Central memory CD4-positive, alpha-beta T cell (primary cell): ENCODE measurements at places on chromosomes 2 and 18.
A peak's percentile ranks its signal among the peaks of the same experiment; 100 is the strongest.

DNA sequence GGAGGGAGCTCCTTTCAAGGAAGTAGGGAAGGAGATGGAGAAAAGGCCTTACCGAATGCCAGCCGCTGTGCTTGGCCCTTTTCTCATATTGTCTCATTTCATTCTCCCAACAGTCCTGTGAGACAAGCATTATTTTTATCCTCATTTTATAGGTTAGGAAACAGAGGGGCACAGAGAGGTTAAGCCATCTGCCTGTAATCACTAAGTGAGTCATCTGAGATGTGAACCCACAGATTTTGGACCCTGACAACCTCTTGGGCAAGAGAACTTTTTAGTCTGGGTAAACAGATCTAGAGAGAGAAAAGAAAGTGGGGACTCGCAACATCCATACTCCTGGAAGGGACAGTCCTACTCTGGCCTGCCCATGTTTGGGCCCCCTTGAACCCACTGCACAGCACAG is 91.7 kb upstream of the LCLAT1 start:
- no peak for DNase-seq

- no peak for DNase-seq
Measured at GRCh38 chr2:176164611-176165369, 7.7 kb downstream of the HOXD3 start.

DNA sequence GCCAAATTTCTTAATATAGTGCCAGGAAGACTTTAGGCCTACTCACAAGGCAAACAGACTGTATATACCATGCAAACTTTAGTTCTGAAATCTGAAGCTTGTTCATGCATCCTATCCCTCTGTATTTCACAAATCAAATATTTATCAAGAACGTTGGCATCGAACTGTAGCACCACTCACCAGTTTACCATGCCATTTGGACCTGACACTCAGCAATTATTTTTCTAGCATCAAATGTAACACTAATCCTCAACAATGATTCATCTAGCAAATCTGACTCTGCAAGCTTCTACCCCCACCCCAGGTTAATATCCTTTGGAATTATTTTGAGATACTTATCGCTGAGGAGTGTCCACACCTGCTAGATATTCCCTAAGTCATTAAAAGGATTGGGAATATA is 1506.6 kb downstream of the LRP1B start:
- no peak for DNase-seq

DNA sequence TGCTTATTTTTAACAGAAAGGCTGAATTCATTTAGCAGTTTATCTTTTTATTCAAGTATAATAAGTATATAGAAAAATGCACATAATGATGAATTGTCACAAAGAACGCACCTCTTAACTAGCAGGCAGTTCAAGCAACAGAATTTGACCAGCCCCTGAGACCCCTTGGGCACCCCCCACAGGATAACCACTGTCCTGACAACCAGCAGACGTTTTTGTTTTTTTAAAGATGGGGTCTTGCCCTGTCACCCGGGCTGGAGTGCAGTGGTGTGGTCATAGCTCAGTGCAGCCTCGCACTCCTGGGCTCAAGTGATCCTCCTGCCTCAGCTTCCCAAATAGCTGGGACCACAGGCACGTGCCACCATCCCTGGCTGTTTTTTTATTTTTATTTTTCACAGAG is 14.0 kb downstream of the PRELID3A start:
- no peak for DNase-seq

DNA sequence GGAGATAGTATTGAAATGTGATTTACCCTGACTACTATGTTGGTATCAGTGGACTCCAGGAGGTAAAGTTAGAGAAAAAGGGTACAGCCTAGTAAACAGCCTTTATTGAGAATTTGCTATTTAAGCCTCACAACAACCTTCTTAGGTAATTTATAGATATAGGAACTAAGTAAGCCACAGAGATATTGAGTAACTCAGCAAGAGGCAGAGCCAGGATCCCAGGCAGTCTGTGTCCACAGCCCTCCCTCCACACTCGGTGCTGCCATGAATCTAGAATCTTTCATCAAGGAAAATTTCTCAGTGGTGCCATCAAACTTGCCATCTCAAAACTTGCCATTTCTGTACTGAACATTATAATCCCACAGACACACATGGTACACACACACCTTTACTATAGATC is 170.9 kb downstream of the CAPN13 start:
- no peak for DNase-seq

DNA sequence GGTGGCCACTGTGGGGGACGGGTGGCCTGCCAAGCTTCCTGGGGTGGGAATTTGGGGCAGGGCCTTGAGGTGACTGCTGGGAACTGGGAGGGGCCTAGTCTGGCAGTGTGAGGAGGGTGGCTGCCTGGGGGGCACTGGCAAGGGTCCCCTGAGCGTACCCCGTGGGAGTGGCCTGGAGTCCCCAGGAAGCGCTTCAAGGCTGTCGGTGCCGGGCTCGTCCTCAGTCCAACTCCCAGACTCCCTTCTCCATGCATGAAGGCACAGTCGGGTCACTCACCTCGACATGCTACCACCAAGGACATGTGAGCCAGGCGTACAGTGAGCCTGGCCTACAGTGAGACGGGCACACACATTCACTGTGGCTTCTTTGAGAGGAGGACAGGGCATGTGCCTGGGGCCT is 105.3 kb downstream of the SMIM21 start:
- DNase-seq, result no peak

- no peak for DNase-seq
Measured at GRCh38 chr2:178827111-178827510, 19.9 kb upstream of the TTN start.

DNA sequence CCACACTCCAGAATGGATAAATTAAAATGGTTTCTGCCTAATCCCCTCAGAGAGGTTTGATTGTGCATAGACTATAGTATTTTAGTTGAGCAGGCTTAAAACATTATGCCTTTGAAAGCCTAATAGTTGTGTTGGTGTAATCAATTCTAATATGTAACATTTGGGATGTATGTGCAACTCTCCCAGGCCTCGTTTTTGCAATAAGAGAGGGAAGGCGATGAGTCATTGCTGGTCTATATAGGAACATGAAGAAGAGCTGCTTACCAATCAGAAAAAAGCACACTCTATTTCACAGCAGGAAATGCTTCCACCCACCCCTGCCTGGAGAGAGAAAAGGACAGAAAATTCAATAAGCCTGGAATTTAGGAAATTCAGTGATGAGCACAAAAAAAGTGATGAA is 1424.0 kb upstream of the PIK3C3 start:
- DNase-seq, result no peak

GRCh38 chr18:38115201-38115600 is 549.6 kb upstream of the CELF4 start:
- no peak for DNase-seq

GRCh38 chr2:13558368-13558767 is 841.6 kb downstream of the TRIB2 start:
- DNase-seq, result no peak

DNA sequence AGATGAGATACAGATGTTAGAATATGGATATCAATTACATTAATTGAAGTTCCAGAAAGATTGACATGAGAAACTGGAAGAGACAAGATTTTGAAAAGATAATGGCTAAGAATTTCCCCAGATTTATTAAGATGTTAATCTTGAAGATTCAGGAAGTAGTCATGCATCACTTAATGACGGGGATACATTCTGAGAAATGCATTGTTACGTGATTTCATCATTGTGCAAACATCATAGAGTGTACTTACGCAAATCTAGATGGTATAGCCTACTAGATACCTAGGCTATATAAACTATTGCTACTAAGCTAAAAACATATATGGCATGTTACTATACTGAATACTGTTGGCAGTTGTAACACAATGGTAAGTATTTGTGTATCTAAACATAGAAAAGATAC is 6.8 kb upstream of the CHMP3 start:
- DNase-seq, result no peak

DNA sequence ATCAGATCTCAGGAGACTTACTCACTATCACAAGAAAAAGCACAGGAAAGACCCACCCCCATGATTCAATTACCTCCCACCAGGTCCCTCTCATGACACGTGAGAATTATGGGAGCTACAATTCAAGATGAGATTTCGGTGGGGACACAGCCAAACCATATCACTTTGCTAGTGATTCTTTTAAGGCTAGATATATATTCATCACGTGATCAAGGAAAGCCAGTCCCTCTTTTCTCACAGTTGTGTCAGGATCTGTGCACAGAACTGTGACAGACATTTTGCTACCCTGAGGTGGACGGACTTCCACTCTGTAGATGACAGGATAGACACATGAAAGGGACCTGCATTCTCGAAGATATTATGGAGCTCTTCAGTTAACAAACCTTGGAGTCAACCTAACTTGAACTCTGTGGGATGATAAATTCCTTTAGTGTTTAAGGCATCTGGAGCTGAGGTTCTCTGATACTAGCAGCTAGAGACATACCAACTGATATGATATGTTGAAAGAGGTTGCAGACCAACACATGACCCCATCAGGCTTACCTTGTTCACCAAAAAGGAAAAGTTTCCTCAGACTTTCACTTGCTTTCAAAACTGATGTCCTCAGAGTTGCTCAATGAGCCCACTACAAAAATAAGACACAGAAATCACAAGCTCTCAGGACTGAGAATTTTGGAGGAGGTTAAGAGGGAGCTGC is 66.3 kb upstream of the SCG2 start:
- no peak for DNase-seq

DNA sequence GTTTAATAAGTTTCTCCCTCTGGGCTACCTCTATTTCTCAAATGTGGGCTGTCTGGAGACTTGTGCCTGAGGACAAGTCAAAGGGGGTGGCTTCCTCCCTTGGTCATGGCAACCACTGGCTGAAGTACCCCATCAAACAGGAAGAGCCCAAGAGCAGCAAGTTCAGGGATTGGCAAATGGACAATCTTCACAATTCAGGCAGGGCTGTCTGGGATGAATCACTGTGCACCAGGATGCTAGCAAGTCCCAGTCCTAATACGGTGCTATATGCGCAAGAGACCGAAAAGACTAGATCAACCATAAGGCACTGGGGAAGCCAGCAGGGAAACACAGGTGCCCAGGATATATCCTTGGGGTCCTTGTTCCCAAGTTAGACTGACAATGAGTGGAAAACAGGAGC is 75.5 kb downstream of the ANTXR1 start:
- no peak for DNase-seq

DNA sequence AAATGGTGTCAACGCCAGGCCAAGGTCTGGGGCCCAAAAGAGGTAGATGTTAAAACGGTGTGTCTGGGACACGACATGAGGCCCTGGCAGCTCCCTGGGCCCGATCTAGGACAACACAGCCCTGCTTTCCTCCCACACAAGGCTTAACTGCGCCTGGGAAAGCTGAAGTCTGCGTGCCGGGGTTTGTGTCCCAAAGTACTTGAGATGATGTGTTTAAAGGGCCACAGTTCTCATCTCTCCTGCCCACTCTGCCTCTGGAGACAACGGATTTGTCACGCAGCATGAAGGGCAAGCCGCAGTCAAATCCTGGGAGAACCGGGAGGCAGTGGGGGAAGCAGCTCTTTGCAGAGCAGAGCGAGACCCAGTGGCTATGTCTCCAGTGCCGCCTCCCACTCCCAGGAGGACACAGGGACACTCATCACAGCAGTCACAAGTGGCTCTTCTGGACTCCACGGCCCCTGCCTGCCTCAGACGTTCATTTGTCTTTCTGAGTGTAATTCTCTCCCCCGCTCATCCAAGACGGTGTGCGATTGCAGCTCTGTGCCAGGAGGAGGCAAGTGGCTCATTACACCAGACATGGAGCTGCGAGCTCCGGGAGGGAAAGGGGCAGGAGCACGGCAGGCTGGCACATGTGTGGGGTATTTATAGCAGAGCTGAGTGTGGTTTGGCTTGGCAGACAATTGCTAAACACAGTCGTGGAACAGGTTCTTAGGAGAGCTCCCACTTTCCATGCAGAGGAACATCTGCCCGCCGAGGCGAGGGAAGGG is 57.7 kb upstream of the SEMA4C start:
- DNase-seq, result no peak

GRCh38 chr2:50840341-50841124 is 191.4 kb downstream of the NRXN1 start:
- no peak for DNase-seq

DNA sequence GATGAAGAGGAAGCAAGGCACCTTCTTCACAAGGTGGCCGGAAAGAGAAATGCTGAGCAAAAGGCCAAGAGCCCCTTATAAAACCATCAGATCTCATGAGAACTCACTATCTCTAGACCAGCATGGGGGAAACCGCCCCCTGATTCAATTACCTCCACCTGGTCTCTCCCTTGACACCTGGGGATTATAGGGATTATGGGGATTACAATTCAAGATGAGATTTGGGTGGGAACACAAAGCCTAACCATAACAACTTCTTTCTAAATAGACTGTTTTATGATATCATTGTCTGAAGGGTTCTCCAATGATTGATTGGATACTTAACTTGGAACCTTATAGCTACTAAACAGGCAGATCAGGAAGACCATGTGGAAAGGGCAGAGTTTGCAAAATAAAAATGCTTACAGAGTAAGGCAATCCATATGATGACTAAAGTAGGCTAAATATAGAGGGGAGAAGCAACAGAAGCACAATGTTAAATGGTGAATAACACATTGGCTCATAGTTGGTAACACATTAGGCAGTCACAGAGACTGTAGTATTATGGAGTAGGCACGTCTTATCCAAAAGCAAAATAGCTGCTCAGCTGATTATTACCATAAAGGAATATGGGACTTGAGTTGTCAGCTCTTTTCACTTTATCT is 179.0 kb downstream of the BARD1 start:
- DNase-seq, result no peak

- DNase-seq, result no peak
Measured at GRCh38 chr2:64204703-64205102, 60.5 kb upstream of the PELI1 start.

DNA sequence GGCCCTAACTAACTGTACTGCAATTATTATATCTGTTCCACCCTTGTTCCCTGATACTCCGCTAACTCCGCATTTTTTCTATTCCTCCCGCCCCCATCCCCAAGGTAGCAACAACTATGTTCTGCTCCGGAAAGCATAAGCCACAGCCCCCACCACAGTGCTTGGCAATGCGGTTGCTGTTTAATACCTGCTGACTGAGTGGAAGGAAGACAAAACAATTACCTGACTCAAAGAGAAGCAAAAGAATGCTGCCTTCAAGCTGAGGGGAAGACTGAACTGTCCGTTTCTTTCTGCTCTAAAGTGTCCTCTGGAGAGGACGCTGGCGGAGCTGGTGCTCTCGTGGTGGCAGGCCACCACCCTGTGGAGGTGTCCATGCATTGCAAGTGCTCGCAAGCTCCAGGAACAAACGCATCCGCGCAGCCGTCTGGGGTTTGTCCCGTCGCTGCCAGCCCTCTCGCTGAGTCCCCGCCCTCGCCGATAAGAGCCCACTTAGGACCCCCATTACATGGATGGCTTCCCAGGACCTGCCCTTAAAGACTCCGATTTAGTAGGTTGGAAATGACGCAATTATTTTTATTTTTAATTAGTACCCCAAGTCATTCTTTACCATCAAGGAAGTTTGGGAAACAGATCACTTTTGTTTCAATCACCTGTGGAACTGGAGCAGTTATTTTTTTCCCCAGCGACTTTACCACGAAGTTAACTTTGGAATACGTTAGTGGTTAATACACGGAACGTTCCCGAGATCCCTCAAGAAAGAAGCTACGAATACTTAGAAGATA is 1.6 kb upstream of the MYL12A start:
- DNase-seq, result peak; percentile 69
